ENCODE measurements at places on chromosomes 6 and 20. TPM values are rescaled to one million over a fixed set of nuclear protein-coding genes. Genes with fewer than 3 reads are reported as not detected.

Gene TUBB2A
- total RNA-seq, result 106 TPM

Gene PROCR
- total RNA-seq, result 15.3 TPM

Gene DAAM2
- 37.2 TPM for total RNA-seq

Gene C20orf204
- 0.82 TPM for total RNA-seq

Gene ANGPT4
- not detected for total RNA-seq

Gene ANKRD66
- total RNA-seq, result 0.31 TPM

Gene PSORS1C2
- not detected for total RNA-seq

Gene HCK
- 3.7 TPM for total RNA-seq

Gene RAMACL
- 3.4 TPM for total RNA-seq

Gene LKAAEAR1
- not detected for total RNA-seq

Gene C6orf163
- total RNA-seq, result 2.7 TPM

Gene MOG
- total RNA-seq, result not detected

Gene EDN3
- 22.7 TPM for total RNA-seq

Gene SAMD5
- total RNA-seq, result 9.5 TPM

Gene HRH3
- total RNA-seq, result 0.62 TPM

Gene MATN4
- total RNA-seq, result 1.1 TPM

Gene C6orf118
- total RNA-seq, result 0.72 TPM

Gene SIM1
- total RNA-seq, result 2.4 TPM

Gene KCNQ2
- total RNA-seq, result 2.6 TPM

Gene GJA10
- not detected for total RNA-seq

Gene ADAM33
- 52.6 TPM for total RNA-seq

Gene HLA-DMA
- total RNA-seq, result 4.3 TPM
